ENCODE measurements at places on chromosomes 5 and 9.

GRCh38 chr9:35605351-35606137 is 482 bp downstream of the TESK1 start:
- DNase-seq: no peak

DNA sequence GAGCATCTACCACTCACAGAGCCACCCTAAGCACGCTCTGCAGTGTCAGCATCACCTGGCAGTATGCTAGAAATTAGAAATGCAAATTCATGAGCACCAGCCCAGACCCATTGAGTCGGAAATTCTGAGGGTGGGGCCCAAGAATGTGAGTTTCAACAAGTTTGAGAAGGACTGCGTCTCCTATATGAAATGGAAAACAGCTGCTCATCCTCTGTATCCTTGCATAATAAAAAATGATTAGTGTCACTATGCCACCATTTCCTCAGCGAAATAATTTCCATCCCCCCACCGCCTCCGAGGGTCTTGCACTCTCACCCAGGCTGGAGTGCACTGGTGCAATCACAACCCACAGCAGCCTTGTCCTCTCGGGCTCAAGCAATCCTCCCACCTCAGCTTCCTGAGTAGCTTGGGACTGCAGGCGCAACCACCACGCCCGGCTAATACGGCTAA is 1.3 kb upstream of the IQGAP2 start:
- DNase-seq: no peak

DNA sequence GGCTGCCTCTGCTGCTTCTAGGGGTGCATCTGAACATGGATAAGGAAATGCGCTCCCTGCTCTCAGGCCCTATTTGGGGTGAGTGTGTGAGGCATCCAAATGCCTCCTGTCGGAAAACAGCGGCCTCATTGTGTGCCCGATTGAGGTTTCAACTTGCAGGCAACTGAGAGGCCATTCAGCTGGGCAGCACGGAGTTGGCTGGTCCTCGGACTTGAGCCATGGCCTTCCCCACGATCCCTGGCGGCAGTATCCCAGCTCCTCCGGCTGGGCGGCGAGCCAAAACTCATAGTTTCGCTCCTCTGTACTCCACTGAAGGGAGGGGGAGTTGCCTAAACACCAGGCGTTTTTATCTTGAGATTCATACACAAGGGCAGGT is 597.3 kb upstream of the SGCD start:
- peak; percentile 59 for DNase-seq

GRCh38 chr9:104092192-104092591 is 1.9 kb upstream of the SMC2 start:
- DNase-seq: no peak

DNA sequence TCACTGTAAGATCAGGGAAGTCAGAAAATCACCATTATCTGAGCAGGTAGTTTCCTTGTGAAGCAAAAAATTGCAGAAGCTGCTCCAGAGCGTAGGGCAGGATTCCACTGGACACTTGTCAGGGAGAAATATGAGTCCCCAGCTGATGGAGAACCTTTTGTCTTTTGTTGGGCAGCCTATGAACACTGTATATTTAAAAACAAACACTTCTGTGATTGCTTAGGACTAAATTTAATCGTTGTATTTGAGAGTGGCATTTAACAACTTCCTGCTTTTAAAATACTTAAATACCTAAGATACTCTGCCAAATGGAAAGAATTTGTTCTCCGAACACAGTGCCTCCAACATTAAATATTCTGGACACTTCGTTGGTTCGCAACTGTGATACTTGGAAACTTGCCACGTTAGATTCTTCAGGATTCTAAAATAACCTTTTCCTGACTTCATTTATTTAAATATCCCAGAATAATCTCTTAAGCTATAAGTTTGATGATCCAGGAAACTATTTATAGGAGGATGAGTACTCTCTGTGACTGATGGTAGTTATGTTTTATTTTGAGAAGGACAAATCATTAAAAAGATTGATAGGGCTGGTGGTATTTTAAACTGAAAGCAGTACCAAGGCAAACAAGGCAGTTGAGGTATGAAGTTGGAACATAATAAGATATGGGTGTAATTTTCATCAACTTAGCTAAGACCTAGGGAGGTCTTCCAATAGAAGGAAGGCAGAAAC is 2.7 kb upstream of the HSPA4 start:
- no peak for DNase-seq

- DNase-seq: no peak
Observed at GRCh38 chr5:97102010-97102470, 40.4 kb downstream of the LIX1 start.

DNA sequence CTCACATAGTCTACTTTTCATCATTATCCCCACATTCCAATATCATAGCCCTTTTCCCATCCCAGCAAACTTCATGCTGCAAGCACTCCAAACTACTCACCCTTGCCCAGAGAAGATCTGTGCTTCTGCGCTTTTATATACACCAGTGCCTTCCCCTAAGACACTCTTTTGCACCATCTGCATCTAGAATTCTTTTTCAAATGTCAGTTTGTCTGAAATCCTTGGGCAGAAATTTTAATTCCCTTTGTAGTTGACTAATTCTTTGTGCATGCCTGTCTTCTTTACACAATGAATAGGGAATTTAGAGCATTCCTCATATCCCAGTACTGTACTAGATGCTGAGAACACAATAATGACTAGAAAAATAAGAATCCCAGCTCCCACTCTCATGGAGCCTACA is 298.9 kb downstream of the KCNN2 start:
- no peak for DNase-seq

GRCh38 chr5:51573835-51574234 is 190.6 kb downstream of the ISL1 start:
- DNase-seq: no peak

- peak; percentile 41 for DNase-seq
Observed at GRCh38 chr9:105216440-105217178, 27.8 kb upstream of the SLC44A1 start.

DNA sequence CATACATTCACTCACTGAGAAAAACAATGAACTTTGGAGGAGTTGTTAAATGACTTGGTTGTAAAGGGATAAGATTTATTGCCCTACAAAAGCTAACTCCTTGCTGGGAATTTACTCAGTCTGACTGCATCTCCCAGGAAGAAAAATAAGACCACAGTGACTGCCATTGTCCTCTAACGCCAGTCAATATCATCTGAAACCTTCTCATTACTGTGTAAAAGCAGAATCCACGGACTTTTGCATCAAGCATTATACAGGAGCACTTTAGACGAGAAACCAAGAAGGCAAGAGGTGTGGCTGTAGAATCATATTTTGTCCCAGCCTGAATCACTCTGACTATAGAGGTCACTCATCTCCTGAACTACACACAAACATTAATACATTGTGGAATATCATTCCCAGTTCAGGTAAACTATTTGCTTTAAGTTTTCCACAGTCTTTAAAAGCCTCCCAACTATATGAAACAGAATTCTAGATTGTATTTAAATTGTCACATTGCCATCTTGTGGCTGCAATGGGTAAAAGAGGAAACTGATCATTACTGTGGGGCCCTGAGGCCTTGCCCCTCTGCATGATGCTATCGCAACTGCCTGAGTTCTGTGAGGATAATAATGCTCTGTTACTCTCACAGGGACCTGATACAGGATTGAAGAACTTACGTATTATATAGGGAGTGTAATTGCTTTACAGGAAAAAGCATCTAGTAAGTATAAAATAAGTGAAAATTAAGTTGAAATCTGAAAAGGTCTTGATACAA is 142.9 kb downstream of the SLCO4C1 start:
- DNase-seq: no peak

GRCh38 chr5:149561848-149562247 is 10.6 kb upstream of the CSNK1A1 start:
- DNase-seq: peak; percentile 85

- no peak for DNase-seq
Observed at GRCh38 chr9:114757984-114758383, 47.9 kb downstream of the TNFSF15 start.

DNA sequence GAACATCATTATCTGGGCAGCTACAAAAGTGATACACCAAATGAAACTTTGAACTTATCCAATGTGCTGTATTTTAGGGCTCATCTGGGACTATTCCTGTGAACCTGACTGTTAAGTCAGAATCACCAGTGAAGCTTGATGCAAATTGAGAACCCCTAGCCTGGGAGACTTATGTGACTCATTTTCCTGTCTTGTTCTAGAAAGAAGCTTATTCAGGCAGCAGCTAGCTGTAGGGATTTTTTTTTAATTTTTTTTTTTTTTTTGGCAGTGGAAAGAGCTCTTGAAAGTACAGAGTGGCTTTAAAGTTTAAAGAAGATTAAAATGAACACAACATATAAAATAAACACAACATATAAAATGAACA is 81.1 kb upstream of the TNFAIP8 start:
- DNase-seq: peak; percentile 36

DNA sequence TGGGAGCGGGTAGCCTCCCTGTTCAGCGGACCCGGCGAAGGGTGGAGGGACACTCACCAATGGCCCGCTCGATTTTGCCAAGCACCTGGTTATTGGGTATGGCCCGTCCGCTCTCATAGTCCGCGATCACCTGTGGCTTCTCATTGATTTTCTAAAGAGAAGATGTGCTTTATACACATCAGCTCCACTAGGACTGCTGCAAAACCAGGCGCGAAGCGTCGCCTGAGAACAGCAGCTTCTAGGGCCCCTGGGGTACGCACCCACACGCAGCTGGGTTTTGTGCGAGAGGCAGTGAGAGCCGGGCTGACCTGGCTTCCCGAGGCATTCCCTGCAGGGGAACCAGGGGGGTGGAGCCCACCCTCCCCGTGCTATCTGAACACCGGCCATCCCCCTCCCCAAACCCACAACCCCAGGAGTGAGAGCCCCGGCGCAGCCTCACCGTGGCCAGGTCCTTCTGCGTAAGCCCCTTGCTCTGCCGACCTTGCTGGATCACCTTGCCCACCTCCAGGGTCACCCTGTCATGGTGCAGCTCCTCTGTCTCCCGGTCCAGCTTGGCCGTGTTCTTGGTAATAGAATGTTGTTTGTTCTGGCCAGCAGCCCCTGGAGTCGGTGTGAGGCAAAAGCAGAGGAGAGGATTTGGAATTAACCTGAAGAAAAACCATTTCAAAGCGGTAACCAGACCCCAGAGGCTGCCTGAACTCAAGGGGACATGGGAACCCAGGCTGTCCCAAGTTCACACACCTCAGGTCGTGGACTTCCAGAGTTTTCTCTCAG is 3.1 kb downstream of the EDF1 start:
- no peak for DNase-seq

DNA sequence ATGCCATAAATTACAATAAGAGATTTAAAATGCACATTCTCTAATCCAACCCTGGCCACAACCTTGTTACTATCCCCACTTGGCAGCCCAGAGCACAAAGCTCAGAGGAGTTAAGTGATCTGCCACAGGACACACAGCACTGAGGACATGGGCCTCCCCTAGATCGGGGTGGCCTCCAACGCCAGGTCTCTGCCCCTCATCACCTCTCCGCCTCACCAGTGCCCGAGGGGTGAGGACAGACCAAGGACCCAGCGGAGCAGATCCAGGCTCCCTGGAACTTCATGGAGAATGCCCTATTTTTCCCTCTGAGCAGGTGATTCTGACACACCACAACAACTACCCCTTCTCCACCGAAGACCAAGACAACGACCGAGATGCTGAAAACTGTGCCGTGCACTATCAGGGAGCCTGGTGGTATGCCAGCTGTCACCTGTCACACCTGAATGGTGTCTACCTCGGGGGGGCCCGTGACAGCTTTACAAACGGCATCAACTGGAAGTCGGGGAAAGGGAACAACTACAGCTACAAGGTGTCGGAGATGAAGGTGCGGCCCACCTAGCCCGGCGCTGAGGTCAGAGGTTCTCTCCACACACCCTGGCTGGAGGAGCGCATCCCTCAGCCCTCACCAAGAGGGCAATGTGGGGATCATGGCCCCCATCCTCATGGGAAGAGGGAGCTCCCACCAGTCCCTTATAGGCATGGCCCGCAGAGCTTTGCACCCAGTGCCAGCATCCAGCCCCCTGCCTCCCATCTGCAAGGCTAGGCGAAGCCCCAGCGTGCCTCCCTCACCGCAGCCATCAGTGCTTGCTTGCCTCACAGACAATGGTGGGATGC is 12.5 kb upstream of the FCN2 start:
- DNase-seq: no peak

DNA sequence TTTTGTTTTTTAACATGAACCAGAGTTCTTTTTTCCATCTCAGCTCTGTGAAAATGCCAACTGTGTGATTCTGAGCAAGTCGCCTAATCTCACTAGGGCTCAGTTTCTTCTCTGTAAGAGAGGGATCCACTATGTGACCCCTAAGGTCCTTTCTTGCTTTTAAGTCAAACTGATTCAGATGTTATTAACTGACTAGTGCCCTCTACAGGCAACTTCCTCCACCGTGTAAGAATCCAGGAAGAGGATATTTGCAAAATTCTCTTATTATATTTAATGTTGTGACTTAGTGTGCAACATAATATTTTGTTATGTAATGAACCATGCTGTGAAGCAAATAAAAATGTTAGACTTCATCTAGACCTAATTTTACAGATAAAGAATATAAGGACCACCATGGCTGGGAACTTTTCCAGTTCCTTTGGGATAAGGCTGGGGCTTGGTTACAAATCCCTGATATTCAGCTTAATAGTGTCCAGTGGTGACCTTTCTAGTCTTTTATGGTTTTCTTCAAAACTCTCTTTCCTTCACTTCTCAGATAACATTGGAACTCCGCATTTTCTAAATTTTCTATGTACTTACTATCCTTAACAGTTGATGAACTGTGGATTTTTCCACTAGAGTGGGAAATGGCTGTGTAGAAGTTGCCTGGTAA is 244.7 kb downstream of the PIK3R1 start:
- peak; percentile 44 for DNase-seq

Data from AG08395 (cell line).